ENCODE measurements at places on chromosomes 2 and 18. TPM values are rescaled to one million over a fixed set of nuclear protein-coding genes. Genes with fewer than 3 reads are reported as not detected.

DNA sequence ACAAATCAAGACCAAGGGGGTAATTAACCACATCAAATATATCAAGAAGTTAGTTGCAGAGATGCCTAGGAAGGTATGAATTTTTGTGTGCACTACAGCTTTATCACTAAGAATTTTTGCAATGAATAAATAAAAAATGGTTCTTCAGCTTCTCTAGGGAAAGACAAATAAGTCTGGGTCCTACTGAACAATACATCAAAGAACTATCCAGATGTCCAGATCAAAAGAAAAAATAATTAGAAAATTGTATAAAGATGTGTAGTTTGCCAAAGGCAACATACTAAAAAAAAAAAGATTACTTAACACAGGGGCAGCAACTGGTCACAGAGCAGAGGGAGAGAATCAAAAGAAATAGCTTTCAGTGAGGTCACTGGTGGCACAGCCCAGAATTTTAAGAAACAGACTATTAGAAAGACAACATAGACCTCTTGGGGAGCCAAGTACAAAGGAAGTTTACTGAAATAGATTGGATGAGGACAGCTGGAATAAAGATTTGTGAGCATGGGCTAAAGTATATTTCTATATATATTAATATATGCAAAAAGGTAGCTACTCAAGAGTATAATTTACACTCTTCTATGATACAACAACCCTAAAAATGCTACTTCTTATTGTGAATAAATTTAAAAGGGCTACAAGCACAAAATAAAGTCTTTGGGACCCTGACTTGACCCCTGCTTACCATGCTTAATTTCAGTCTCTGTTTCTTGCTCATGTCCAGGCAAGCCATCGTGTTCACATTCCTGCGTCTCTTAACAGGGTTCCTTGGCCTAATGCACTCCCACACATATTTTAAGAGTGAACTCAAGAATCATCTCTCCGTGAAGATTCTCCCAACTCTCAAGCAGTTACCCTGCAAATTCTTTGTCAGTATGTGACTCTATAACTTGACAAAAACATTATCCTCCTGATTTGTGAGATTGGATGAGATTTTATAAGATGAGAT is 99.0 kb upstream of the GRB14 start:
- no peak for DNase-seq

GRCh38 chr2:241751152-241751551 is 16.7 kb downstream of the D2HGDH start:
- DNase-seq = no peak

- no peak for DNase-seq
These were observed 313.8 kb downstream of the LNPK start for GRCh38 chr2:175688243-175688642.

Gene MYCN
- not detected for total RNA-seq

Gene SLC9A4
- total RNA-seq = not detected

All from MG63 (cell line).